ENCODE measurements at places on chromosomes 7 and 10.

GRCh38 chr7:22733761-22734160 is 6.8 kb downstream of the IL6 start:
- DNase-seq: no peak

DNA sequence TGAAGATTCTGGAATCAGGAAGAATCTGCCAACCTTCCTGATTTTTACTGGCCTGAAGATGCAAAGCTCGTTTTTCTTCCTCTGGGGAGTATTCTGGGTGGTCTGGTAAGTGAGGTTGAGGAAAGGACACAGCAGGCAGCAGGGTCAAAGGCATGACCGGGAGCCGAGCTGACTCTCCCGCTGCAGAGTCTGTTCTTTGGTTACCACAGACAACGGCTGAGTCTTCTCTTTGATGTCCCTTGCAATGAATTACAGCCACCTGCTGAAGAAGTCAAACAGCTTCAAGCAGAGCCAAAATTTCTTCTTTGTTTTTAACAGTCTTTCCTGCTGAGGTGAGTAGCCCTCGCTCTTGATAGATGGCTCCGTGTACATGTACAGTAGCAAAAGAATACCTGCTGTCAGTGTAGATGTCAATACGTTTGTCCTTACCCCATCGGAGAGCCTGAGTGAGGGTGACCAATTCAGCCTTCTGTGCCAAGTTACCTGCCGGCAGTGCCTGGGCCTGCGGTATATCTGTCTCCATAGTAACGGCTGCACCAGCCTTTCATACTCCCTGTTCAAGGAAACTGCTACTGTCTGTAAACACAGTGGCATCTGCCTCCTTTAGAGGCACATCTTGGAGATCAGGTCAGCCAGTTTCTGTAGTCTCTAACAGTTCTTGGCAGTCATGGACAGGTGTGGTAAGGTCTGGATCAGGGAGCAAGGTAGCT is 76.4 kb downstream of the PRR15 start:
- DNase-seq: no peak

GRCh38 chr10:78349165-78349516 is 315.5 kb downstream of the RPS24 start:
- DNase-seq: no peak

DNA sequence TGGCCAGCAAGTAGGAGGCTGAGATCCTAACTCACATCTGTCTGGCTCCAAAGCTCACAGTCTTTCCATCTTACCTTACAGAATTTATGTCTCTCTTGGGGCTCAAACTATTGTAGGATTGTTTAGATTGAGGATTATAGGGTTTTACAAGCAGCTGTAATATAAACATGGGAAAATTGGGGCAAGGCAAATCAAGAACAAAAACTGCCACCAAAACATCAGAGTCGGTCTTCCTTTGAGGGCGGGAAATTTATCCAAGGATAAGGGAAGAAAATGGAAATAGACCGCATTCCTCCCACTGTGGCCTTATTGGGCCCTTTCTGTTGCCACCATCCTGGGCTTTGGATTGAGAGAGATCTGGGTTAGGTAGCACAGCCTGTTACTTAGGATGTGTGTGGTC is 22.5 kb downstream of the RBM20 start:
- DNase-seq: no peak

GRCh38 chr10:75233444-75234016 is 2.2 kb downstream of the COMTD1 start:
- DNase-seq: peak; percentile 19

- DNase-seq: no peak
Observed at GRCh38 chr10:317926-318325, 182.7 kb downstream of the ZMYND11 start.

DNA sequence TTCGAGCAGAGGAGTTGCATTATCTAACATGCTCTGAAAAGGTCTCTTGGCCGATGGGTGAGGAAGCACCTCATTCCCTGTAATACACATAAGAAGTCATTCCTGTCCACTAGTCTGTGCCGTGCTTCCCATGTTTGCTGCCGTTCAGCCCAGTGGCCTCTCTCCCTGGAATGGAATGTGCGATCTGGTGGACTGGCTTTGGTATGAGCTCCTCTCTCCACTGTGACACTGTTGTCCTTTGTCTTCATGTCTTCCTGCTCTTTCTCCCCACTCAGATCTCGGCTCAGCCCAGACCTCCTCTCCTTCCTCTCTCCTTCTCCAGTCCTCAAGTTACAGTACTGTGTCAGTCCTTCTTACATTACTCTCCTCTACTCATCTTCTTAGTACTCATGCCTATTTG is 192.8 kb upstream of the KLF6 start:
- DNase-seq: no peak

- DNase-seq: no peak
Observed at GRCh38 chr7:107993891-107994291, 9.1 kb downstream of the LAMB1 start.

DNA sequence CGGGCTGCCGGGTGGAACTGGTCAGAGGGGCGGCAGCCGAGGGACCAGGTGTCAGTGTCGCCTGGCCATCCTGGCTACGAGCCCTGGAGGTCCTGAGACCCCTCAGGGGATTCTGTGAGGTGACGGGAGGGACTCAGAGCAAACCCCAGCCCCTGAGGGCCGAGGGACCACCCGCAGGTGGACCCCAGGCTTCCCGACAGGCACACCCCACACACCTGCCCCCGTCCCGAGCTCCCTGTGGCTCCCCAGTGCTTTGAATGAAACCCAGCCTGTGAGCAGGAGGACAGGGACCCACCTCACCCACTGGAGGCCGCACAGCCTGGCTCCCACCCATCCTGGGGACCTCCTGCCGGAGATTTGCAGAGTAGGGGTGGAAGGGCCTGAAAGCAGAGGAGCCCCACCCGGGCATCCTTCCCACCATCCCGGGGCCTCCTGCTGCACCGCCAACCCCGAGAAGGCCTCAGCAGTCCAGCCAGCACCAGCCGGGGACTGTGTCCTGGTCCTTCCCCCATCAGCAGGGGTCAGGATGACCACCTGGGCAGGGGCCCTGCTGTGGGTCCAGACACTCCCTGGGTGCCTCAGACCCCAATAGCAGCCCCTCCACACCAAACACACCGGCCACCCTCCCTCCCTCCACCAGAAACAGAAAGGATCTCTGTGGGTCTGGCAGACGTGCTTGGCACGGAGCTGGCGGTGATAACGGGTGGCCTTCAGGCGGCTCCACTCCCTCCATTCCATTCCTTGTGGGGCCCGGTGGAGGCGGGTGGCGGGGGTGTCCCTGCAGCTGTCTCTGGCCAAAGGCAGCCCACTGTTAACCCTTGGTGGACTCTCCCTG is 13.9 kb downstream of the VENTX start:
- DNase-seq: no peak

DNA sequence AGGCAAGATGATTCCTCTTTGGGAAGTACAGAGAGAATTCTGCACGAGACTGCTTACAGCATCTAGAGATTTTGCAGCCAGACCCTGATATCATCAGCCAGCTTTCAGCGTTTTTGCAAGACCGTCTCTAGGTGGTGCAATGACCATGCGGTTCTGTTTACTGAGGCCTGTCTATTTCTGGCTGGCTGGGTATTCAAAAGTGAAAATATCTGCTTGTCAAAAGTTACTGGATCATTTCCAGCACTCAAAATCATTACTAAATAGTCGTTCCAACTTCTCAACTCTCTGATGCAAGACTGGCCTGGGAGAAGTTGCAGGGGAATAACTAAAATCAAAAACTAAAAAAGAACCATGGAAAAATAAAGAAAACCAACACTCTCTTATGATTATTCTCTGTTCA is 240.1 kb downstream of the ELMO1 start:
- peak; percentile 61 for DNase-seq

- DNase-seq: peak; percentile 61
Observed at GRCh38 chr7:2719007-2719406, 31.0 kb downstream of the AMZ1 start.

GRCh38 chr7:129134356-129134987 is 10.0 kb upstream of the TSPAN33 start:
- no peak for DNase-seq

GRCh38 chr10:101644002-101644401 is 51.0 kb downstream of the FBXW4 start:
- DNase-seq: no peak

DNA sequence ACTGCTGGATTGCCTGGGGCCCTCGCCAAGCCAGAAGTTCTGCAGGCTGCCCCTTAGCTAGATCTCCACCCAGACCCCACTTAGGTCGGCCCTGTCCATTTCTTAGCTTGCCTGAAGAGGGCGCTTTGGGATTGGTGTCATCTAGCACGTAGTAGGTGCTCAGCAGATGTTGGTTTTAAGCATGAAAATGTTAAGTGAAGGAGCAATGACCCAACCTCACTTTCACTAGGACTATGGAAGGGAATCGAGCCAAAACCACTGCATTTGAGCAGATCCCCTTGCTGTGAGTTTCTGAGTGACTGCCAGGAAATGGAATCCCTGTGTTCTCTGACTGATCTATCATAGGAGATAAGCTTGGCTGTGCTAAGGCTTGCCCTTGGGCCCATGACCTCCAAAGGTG is 131.7 kb upstream of the EEPD1 start:
- peak; percentile 25 for DNase-seq

DNA sequence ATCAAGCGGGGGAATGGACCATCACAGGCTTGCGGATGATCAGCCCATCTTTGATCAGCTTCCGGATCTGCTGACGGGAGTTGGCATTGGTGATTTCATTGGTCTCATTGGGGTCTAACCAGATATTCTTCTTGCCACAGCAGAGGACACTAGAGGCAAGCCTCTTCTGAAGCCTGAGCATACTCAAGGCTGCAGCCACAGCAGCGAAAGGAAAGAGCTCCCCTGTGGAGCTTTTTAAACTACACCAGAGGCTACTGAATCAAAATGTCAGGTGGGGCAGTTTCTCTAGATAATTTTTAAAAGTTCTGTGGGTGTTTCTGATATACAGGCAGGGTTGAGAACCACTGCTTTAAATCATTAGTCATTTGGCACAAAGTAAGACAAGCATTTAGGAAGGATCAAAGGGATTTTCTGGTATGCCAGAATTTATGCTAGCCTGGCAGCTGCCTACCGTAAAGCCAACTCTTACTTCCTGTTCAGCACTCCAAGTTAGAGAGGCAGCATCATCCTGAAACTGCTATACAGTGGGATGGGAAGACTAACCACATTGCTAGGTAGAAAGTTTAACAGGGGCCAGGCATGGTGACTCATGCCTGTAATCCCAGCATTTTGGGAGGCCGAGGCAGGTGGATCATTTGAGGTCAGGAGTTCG is 7.0 kb downstream of the NAPEPLD start:
- DNase-seq: no peak

DNA sequence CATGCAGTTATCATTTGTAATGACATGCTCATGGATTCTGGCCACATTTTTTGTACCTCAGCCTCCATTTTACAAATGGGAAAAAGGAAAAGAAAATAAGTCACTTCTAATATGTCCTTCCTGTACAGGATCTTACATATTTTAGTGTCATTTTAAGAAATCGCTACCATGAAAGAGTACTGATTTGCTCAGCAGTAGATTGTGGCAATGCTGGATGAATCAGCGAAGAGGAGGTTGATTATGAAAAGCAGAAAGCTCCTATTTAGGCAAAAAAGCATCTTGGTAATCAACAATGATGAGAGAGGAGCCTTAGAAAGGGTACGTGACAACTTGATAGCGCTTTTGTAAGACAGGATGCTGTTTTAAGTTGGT is 522.9 kb downstream of the PARD3 start:
- no peak for DNase-seq

DNA sequence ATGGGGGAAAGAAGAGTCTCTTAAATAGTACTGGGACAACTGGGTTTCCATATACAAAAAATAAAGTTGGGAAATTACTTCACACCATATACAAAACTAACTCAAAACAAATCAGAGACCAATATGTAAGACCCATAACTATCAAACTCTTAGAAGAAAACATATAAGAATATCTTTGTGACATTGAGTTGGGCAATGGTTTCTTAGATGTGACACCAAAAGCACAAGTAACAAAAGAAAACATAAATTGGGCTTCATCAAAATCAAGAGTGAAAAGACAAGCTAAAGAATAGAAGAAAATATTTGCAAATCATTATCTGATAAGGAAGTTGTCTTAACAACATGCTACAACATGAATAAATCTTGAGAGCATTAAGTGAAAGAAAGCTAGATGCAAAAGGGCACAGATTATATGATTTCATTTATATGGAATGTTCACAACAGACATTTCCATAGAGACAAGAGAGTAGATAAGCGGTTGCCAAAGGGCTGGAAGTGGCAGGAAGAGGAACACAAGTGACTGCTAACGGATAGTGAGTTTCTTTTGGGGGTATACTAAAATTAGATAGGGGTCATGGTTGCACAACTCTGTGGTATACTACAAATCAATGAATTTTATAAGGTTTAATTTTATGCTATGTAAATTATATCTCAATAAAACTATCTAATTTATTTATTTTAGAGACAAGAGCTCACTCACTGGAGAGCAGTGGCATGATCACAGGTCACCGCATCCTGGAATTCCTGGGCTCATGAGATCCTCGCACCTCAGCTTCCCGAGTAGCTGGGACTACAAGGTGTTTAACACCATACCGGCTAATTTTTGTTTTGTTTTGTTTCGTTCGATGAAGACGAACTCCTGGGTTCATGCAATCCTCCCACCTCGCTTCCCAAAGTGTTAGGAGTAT is 35.4 kb downstream of the JMJD1C start:
- DNase-seq: no peak

DNA sequence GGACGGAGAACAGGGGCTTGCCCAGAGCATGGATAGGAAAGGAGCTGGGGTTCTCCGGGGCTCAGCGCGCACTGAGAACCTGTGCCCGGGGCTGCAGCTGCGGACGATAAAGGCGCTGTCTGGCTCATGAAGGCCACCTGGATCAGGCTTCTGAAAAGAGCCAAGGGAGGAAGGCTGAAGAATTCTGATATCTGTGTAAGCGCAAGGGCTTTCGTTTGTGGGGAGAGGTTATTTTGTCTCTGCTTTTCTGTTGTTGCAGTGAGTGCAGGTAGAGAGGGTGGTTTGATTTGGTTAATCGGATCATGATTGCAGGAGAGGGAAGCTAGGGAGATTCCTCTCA is 250.5 kb downstream of the NSUN6 start:
- DNase-seq: no peak

GRCh38 chr7:13981070-13981469 is 8.4 kb downstream of the ETV1 start:
- DNase-seq: no peak

DNA sequence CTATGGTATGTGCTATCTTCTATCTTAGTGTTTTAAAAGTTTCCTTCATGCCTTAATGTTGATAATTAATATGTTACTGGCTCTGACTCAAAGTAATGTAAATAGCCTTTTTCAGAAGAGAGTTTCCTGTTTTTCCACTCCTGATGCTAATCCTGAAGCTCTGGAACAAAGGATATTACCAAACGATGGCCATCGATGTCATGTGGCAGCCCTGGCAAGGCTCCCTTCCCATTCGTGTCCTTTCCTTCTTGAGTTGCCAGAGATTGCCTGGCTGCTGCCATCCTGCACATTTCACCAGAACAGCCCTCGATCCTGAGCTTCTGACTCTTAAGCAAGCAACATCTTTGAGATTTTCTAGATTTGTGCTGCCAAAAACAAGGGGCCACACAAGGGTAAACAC is 46.0 kb downstream of the RNF133 start:
- DNase-seq: no peak

DNA sequence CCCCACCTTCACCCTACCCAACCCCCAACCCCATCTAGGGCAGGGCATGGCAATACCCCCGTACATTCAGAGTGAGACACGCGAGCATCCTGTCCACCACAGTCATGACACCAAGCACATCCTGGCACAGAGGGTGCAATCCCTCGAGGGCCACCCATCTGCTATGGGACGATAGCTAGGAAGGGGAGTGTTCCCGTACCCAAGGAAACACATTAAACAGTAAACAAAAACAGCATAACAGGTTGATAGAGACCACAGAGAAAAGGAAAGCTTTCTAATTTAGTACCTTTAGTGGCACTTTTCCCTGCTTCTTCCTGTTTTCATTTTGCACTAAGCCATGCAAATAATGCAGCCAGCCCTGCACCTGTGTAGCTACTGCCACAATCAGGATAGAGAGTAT is 2.3 kb upstream of the SMKR1 start:
- peak; percentile 22 for DNase-seq

Measured in CD4-positive, alpha-beta T cell treated with Interferon alpha-2 for 1 hour (primary cell).